ENCODE measurements at places on chromosomes 2 and 18.

GRCh38 chr2:54864727-54865126 is 141.3 kb downstream of the EML6 start:
- DNase-seq, result no peak

GRCh38 chr18:72181241-72181764 is 362.8 kb downstream of the CBLN2 start:
- DNase-seq, result no peak

- DNase-seq, result no peak
Measured at GRCh38 chr18:652131-652530, 5.3 kb upstream of the TYMS start.

- no peak for DNase-seq
Measured at GRCh38 chr2:208118918-208119317, 5.4 kb downstream of the CRYGD start.

DNA sequence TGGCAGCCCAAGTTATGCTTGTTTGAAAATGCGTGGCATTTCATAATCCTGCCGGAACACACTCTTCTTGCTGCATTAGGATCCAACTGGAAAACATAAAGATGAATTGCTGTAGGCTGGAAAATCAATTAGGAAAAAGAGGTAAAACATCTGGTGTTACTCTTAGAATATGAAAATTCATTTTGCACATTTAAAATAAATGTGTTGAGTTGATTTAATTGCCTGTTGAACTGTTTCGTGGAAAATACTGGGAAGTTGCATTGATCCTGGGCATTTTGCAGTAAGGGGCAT is 4.1 kb downstream of the RHOB start:
- DNase-seq, result no peak

- no peak for DNase-seq
Measured at GRCh38 chr2:187320846-187321245, 127.2 kb downstream of the CALCRL start.

Measured in lung (tissue), 17 donors.